AG09319 (cell line): ENCODE measurements at places on chromosomes 1 and 21.

DNA sequence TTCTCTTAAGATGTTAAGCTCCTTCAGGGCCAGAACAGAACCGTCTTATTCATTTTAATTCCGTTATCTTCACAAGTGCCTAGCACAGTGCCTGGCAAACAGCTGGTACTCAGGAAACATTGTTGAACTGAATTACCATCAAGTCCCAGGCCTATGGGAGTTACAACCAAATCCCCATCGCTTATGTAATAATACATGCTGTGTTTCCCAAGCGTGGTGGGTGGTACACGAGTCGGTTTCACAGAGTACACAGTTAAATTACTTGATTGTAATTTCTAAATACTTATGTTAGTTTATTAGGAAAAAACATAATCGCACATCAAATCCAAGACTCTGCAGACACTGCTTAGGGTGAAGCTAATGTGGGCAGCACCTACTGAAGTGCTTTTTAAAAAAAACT lies 1.0 kb downstream of the ANGEL2 start:
- no peak for DNase-seq

DNA sequence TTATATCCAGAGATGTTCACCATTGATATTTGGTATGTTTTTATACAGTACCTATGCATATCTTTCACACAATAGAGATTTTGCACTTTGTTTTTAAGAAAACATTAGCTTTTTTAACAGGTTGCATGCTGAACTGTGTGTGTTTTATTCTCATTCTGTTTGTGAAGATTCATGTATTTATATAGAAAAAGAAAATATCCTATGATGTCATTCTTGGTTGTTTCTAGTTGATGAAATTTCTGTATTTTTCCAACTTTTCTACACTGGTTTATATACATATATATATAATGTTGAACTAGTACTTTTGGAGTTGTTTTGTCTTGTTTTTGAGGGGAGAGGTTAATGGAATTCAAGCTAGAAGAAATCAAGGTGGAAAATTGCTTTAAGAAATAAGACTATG lies 143.8 kb downstream of the MATN1 start:
- DNase-seq: no peak

- DNase-seq: no peak
These were observed 49.3 kb upstream of the AJAP1 start for GRCh38 chr1:4605158-4605557.

DNA sequence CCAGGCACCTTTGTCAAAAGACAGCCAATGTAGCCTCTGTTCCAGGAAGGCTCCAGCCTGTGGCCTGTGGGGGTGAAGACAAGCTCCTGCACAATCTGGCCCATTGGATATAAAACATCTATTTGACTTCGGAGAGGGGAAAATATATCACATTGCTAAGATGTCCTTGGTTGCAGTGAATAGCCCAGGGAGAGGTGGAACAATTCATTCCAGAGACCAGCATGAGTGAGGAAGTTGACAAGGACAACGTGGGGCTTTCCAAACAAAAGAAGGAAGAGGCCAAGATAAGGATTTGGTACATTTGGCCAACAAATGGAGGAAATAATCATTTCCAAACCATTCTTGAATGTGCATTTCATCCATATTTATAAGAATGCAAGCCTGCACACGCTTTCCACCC lies 187.0 kb downstream of the ETS2 start:
- no peak for DNase-seq

- no peak for DNase-seq
These were observed at the start of gene PIK3CD for GRCh38 chr1:9651565-9652378. TSS of gene PIK3CD (plus strand) at chr1:9651731. CDS start at chr1:9710456, 58,725 bp downstream.

DNA sequence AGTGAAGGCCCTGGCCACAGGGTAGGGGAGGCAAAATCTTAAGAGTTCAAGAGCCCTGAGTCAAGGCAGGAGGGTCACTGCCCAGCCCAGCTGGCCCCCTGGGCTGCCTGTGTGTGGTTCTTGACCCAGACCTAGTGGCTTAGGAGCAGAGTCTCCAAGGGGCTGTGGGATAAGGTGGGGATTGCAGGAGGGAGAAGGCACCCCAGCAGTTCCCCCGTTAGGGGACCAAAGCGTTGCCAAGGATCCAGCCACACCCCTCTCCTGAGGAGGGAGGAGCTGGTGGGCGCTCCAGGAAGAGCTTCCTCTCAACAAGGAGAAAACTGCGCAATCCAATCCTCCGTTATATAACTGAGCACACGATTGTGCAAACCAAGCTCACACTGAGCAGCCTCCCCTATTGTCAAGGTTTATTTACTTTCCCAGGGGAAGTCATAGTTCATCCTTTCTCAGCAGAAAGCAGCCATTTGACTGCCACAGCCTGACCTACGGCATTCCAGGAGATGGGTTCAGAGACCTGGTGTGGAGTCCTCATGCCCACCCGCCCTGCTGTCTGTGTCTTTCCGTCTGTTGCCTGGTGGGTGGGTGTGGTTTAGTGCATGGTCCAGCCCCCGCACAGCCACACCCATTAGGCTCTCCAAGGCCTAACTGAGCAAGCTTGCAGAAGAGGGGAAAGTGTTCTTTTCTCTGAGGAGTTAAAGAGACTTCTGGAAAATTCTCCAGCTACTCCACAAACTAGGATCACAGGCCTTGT lies 3.5 kb downstream of the EPHX1 start:
- DNase-seq: peak; percentile 72

GRCh38 chr1:29851691-29852090 lies 615.4 kb downstream of the PTPRU start:
- no peak for DNase-seq

DNA sequence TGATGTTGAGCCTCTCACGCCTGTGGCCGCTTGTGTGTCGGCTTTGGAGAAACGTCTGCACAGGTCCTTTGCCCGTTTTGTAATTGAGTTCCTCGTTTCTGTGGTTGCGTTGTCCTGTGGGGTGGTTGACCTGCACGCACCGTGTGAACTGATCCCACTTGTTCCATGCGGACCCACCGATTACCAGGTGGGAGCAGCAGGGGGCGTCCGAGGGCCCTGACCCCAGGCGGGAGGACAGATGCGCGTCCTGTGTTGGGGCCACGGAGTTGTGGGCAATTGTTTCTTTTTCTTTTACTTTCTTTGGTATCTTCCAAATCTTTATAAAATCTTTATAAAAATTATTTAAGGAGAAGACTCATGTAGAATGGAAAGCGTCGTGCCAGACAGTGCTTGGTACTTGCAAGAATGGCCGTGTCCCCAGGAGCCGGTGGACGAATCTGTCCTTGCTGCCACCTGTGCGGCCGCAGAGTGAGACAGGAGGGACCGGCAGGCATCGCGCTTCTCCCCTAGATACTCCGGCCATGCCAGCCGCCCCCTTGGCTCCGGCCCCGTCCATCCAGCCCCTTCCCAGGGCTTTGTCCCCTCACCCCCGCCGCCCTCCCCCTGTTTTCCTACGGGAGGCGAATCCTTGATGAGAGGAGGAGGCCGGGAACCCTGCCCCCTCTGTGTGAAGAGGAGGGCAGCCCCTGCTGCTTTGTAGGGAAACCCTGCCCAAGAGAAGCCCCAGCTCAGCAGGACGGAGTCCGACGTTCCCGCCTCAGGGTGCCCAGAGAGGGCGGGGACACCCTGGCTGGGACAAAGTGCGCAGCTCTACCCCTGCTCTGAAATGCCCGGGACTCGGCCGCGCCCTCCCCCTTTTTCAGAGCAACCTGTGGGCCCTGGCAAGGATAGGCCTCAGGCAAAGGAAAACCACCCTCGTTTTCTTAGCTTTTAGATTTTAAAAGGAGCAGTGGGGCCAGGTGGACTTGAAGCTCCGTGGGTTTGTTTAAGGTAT lies 41.7 kb downstream of the PRKCZ start:
- DNase-seq: no peak
